HuH-7.5 (cell line): ENCODE measurements at places on chromosomes 3 and 15.

GRCh38 chr15:91946581-91947292 is 93.2 kb downstream of the SLCO3A1 start:
- no peak for DNase-seq

DNA sequence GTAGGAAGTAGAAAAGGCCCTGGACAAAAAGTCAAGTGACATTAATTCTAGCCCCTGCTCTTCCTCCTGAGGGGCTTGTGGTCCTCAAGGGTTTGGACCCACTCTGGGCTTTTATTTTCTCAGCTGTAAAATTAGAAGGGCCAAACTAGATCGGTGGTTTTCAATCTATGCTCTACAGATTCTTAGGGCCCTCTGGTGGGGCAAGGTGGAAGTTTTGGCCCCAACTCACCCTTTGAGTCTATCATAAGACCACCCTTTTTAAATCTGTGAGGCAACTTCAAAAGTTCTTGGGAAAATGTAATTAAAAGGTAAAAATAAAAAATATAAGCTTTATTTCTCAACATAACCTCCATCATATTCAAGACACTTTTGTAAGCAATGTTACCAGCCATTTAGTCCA is 25.6 kb upstream of the CFAP161 start:
- no peak for DNase-seq

GRCh38 chr3:72951259-72951722 is 45.3 kb upstream of the PPP4R2 start:
- no peak for DNase-seq

DNA sequence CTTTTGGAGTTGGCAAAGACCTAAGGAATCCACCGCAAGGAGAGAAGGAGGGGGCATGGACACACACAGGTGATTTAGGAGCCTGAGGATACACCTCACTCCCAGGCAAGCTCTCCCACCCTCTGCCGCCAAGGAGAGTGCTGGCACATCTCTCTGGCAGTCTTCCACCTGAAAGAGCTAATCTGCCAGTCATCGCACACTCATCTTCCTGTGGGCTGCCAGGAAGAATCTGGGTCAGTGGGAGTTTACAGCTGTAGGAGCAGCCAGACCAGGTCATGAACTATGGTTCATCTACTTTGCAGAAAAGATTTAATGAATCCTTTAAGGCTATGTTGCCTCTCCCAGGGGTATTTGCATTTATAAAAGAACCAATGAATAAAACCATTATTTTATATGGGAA is 170.6 kb upstream of the TSC22D2 start:
- DNase-seq: no peak
